ENCODE measurements at places on chromosomes 1 and 21.

- DNase-seq: no peak
These were observed 29.5 kb downstream of the C2CD2 start for GRCh38 chr21:41924368-41924754.

- DNase-seq: no peak
These were observed 55.4 kb downstream of the KANK4 start for GRCh38 chr1:62263814-62264353.

DNA sequence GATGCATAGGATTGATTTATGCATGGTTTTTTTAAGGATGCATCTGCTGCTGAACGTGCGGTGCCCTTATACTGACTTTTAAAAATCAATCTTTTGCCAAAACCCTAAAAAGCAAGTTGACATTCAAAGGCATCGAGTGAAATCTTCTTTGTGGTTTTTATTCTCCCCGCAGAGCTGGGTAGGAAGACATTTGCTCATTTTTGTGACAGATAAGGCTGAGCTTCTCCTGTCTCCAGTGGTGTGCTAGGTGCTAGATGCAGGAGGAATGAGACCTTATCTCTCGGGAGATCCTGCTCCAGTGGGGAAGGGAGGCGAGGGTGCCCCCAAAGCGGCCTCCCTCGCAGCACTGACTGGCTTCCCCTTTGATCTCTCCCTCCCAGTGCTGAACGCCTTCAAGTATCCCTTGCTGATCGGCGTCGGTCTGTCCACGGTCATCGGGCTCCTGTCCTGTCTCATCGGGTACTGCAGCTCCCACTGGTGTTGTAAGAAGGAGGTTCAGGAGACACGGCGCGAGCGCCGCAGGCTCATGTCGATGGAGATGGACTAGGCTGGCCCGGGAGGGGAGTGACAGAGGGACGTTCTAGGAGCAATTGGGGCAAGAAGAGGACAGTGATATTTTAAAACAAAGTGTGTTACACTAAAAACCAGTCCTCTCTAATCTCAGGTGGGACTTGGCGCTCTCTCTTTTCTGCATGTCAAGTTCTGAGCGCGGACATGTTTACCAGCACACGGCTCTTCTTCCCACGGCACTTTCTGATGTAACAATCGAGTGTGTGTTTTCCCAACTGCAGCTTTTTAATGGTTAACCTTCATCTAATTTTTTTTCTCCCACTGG lies 14.9 kb upstream of the CD101 start:
- DNase-seq: no peak

DNA sequence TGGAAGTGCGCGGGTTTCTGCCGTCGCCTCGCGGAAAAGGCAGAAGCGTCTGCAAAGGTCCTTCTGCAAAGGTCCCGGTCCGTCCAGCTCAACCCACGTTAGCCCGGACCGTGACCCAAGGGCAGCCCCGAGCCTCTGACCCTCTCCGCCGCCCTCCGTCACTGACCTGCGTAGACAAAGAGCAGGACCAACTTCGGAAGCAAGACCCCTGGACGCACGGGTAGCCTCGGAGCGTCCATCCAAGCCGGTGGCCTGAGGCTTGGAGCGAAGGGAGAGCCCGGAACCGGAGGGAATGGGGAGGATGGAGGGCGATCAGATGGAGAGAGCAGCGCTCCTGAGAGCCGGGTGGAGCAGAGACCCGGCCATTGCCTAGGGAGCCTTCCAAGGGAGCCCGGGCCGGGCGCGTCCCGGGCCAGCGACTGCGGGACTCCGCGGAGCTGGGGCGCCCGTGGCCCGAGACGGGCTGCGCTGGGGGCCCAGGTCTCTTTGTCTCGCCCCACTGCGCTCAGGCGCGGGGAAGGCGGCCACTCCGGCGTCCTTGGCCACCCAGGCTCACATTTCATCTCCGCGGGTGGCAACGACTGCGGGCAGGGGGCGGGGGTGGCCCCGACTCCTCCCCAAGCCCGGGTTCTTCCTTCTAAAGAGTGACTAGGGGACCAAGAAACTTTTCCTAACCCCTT lies at the start of gene CYYR1:
CYYR1 (minus strand) TSS at position 585 of the 680 bp plus-strand sequence; CDS start at position 239, 346 bp downstream.
- DNase-seq: no peak

DNA sequence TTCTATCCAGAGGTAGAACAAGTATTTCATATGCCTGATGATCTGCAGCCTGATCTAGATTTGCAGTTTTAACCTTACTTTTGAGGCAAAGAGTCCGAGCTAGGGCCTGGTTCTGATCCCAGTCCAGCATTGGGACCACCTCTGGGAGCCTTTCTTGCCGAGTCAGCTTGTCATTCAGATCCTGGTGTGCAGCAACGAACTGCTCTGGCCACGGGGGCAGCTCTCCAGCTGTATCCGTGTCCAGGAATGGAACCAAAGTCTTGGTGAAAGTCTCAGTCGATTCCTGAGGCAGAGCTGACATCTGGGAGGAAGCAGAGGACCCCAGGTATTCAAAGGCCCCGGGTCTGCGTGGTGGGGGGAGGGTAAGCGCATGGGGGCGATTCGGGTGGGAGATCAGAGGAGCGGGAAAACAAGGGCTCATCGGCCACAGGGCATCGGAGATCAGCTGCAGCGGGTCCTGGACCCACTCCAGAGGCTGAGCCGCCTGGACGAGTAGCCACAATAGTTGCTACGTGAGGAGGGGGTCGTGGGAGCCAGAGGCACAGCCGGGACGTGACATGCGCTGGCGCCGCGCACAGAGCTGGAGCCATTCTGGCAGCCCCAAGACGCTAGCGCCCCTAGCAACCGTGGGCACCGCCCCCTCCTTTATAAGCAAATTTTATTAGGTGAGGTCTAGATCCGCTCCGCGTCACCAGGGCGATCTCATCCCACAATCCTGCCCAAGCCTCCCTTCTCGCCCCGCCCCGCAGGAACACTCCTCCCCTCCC lies 32.4 kb upstream of the BSDC1 start:
- no peak for DNase-seq

DNA sequence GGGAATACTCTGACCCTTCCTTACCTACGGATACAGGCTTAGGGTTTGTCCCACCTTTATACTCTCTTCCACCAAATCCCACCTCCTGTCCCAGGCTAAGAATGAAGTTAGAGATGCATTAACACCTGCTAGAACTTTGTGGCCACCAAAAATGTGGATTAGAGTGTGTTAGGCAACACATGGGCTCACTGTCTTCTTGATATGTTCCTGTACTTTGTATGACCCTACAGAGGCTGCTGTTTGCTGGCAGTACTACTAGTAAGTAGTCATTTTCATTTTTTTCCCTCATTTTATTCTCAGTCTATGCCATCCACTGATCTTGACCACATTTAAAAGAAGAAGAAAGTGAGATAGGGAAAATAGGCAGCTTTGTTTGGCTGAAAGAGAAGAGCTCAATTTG lies 21.0 kb upstream of the TMEM39B start:
- DNase-seq: no peak

DNA sequence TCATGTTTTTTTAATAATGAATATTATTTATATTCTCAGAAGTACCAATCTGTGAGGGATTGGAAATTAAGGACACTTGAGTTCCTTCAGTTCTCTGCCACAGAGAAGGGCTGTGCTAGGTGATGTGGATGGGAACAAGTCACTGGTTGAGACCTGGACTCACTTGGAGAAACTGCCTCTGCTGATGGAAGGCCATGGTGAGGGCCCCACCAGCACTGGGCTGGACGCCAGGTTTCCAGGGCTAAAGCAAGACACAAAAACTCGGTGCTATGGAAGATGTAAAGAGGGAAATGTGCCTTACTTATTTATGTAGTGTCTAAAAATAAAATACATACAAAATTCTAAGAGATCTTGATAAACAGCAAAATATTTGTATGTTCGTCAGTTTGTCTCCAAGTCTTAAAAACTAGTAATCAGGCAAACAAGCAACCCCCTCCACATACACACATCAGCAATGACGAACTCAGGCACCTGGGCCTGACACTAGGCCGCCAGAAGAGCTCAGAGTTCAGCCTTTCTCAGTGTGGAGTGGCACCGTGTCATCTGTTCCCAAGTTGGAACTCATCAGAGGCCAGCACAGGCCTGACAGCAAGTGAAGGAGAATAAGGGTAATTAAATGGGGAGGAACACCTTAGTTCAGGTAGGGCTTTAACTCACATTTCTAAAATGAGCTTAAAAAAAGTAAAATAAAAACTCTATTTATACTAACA lies 19.6 kb downstream of the SIPA1L2 start:
- DNase-seq: no peak

GRCh38 chr1:153783233-153784190 lies 8.3 kb downstream of the SLC27A3 start:
- DNase-seq: peak; percentile 58

DNA sequence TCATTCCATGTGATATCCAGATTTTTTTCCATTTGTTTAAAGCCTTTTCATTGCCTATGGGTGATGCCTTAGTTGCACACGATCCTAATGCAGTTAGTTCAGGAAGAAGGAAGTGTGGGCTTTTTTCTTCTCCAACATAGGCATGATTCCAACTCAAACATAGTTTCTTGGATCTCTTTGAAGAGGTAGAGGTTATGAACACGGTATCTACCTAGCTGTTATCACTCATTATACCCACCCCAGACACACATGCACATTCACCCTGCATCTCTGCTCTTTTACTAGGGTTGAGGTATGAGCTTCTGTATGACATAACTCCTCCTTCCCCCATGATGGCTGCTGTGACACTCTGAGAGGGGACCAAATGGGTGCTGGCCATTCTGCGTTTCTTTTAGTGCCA lies 122.1 kb upstream of the ZNF648 start:
- no peak for DNase-seq

GRCh38 chr1:46940307-46940706 lies 969 bp downstream of the CYP4A11 start:
- no peak for DNase-seq

- no peak for DNase-seq
These were observed 19.2 kb upstream of the IFI44L start for GRCh38 chr1:78601068-78601467.

DNA sequence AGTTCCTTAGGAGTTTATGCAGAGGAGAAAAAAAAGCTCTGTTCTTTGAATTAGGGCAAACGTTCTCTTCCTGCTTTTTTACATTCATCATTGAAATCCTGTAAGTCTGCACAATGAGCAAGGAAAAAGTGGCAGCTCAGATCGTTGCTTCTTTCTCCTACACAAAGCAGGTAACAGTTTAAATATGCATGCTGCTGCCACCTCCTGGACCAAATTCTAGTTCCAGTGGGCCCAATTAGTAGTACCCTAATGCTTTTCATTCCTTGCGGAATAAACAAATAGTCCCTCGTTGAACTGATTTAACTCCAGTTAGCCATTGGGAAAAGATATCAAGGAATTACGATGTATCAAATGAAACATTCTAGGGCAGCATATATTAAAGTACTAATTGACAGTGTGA lies 20.1 kb downstream of the YTHDF2 start:
- no peak for DNase-seq

DNA sequence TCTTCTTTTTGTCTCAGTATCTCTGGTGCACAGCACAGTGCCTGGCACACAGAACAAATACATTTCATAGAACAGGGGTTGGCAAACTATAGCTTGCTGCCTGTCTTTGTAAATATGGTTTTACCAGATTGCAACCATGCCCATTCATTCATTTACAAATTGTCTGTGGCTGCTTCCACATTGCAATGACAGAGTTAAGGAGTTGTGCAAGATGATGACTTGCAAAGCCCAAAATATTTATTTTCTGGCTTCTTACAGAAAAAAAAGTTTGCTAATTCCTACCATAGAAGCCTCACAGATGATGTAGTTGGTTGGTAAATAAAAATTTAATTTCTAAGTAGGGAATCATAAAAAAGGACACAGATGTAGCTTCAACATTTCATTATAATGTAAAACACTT lies 11.2 kb upstream of the HMGB4 start:
- DNase-seq: peak; percentile 46

GRCh38 chr1:112677501-112677900 lies 3.0 kb downstream of the MOV10 start:
- DNase-seq: no peak

Data from AG09309 (cell line).